Endothelial cell of umbilical vein (primary cell): ENCODE measurements at places on chromosomes 13 and 19.

- DNase-seq, result no peak
Observed at GRCh38 chr19:42276821-42277220, 7.8 kb downstream of the CIC start.

- DNase-seq, result no peak
Observed at GRCh38 chr13:93225610-93226009, 997 bp upstream of the GPC6 start.

GRCh38 chr19:18401580-18402112, 4.2 kb upstream of the LRRC25 start:
- no peak for DNase-seq

- DNase-seq, result peak; percentile 60
Observed at GRCh38 chr19:12676384-12676792, 5.3 kb downstream of the DHPS start.

- no peak for DNase-seq
Observed at GRCh38 chr19:2994588-2995131, 17.3 kb downstream of the TLE6 start.

- DNase-seq, result no peak
Observed at GRCh38 chr19:44112802-44113137, 429 bp upstream of the ZNF225 start.

DNA sequence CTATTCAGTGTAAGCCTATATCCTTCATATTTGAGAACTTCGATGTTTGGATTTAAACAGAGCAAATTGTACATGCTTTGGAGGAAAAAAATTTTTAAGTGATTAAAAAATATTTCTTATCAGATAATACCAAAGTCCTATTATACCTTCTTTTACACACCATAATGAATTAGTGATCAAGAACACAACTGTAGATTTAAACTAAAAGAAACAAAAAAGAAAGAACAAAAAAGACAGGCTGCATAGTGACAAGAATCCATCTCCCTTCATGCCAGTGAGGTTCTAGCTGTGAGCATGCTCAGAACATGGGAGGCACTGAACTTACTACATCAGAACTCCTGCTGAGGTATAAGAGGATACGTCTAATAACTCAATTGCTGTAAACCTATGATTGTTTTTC, at the start of gene RXFP2:
Gene RXFP2 (plus strand): TSS at position 301 of the 400 bp plus-strand sequence. CDS start 87 bp downstream, at position 388.
- DNase-seq, result no peak

DNA sequence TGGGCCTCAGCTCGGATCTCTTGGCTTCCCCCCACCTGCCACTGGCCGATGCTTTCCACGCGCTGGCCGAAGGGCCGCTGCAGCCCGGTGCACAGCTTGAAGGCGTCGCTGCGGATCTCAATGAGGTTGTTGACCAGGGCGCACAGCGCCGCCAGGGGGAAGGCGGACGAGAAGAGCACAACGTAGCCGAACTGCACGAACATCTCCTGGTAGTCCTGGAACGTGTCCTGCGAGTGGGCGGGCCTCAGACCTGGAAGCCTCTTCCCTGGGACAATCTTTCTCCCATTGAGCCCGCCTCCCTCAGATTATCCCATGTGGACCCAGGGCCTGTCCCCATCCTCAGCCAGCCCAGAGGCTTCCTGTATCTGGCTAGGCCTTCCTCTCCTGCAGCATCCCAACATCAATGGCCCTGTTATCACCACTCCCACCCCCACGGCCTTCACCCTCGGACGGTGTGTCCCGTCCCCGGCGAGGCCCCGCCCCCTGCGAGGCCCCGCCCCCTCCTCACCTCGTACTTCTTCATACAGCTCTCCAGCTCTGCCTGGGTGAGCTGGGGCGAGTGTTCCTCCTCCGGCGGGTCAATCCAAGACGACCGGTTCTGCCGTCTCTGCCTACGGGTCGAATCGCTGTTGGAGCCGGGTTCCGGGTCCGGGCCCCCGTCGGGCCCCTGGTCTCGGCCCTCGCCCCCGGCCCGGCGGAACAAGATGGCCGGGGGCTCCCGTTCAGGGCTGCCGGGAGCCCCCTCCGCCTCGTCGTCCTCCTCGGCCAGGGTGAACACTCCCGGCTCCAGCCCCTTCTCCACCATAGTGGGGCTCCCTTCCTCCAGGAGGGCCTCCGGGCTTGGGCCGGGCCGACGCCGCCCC, 6.8 kb downstream of the ANO8 start:
- DNase-seq, result peak; percentile 52

DNA sequence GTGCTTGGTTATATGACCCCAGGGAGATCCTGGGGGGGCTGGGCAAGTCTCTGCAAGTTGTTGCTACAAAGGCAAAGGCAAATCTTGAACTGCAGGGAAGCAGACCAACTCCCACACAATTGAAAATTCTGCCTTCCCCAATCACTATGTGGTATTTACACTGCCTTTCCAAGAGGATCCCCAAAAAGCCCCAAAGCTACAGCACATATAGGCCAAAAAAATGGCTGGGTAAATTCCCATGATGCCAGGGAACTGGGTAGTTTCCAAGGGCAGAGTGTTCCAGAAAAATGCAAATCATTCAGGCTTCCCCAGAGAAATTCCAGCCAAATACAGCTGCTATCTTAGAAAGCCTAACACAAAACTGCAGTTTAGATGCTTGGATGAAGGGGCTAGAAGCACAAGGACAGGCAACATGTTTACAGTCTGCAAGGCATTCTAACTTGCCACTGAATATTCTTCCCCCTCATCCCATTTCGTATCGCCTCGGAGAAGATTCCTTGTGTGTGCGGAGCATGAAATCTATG, 6.2 kb downstream of the FOXO1 start:
- no peak for DNase-seq

- DNase-seq, result no peak
Observed at GRCh38 chr19:44878120-44878865, 12.8 kb upstream of the TOMM40 start.

- DNase-seq, result no peak
Observed at GRCh38 chr19:8021374-8021773, 15.9 kb upstream of the ELAVL1 start.

DNA sequence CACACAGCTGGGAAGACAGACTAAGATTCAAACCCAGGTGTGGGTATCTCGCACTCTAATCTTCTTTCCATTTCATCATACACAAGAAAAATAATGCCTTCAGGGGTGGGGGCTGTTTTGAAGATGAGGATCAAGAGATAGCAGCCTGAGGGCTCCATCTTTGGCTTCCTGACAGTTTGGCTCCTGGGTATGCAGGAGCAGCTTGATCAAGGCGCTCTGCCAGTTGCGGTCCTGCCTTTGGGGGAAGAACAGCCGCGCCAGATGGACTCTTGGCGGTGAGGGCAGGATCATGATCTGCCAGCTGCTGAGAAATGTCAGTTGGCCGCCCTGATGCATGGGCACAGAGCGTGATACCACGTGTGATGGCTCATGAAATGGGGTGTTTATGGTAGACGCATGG, 119.1 kb downstream of the IER2 start:
- no peak for DNase-seq

- DNase-seq, result no peak
Observed at GRCh38 chr19:6963244-6963852, 57.9 kb downstream of the MBD3L2B start.

- DNase-seq, result peak; percentile 35
Observed at GRCh38 chr19:3178377-3178972, at the start of gene S1PR4. Gene S1PR4, plus strand, starts transcription at chr19:3178769. Its CDS starts 24 bp downstream, at chr19:3178793.

- DNase-seq, result no peak
Observed at GRCh38 chr13:94710881-94711560, 1.3 kb downstream of the SOX21 start.

GRCh38 chr13:74794147-74794546, 659.9 kb upstream of the KLF12 start:
- no peak for DNase-seq

DNA sequence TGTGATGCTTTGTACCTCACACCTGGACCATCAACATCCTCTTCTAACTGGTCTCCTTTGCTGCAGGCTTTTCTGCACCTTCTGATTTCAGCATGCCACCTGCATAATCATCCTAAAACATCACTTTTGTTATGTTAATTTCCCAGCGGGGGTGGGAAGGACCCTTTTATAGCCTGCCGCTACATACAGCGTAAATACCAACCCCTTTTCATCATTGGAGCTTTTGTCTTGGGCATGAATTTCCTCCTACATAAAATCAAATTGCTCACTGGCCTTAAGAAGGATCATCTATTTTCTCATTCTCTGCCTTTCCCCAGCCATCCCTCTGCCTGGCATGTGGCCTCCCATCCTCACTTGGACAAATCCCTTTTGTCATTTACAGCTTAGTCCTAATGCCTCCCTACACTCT, 124.7 kb downstream of the RBM26 start:
- no peak for DNase-seq

GRCh38 chr19:14102102-14102696, 11.6 kb upstream of the SAMD1 start:
- DNase-seq, result no peak

DNA sequence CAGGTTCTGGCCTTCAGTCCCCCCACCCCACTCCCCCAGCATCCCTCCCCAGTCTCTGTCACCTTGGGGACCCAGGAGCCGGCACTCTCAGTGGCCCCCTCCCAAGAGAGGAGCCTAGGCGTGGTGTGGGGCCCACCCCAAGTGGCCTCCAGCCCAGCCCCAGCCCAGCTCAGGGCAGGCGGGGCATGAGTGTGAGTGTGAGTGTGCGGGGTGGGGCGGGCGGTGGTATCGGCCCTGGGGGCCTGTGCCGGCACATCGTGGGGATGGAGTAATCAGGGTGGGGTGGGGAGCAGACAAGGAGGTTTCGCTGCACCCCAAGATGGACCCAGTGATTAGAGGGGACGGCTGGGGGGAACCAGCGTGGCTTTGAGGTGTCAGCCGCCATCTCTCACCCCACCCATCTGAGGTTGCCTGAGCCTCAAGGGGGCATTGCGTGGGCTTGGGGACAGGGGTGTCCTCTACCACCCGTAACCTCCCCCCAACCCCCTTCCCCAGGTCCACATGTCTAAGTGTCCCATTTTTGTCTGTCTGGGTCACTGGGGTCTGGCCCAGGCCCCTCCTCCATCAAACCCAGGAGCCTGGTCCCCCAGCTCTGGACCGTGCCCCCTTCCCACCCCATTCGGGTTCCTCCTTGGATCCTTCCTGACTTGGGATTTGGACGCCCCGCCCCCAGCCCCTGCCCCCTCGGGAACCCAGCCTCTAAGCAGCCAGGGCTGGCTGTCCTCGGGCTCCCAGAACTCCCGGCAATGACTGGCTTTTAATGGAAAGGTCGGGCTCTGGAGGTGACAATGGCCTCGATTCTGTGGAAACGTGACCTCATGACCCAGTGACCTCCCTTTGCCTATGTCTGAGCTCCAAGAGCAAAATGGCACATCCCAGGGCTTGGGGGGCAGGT, 6.9 kb upstream of the SULT2B1 start:
- DNase-seq, result no peak

- no peak for DNase-seq
Observed at GRCh38 chr13:111119966-111120365, 4.9 kb downstream of the ARHGEF7 start.

- DNase-seq, result no peak
Observed at GRCh38 chr13:48728226-48728625, 74.5 kb downstream of the CYSLTR2 start.

GRCh38 chr13:85068231-85068630, 731.0 kb downstream of the SLITRK6 start:
- DNase-seq, result no peak

DNA sequence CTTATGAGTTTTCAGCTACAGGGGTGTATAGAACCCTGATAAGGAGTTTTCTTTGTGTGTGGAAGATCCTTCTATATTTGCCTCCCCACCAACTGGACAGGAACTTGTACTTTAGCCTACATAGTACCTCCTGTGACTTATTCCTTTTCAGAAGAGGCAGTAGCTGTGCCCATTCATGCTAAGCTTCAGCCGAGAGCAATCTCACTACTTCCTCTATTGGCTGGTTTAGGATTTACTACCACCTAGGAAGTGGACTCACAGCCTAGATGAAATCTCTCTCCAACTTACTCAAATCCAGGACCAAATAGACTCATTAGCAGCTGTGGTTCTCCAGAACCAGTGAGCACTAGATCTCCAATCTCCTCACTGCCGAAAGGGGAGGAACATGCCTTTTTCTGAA, 2.3 kb upstream of the REX1BD start:
- no peak for DNase-seq

- no peak for DNase-seq
Observed at GRCh38 chr13:24911133-24911908, 147.4 kb downstream of the RNF17 start.

DNA sequence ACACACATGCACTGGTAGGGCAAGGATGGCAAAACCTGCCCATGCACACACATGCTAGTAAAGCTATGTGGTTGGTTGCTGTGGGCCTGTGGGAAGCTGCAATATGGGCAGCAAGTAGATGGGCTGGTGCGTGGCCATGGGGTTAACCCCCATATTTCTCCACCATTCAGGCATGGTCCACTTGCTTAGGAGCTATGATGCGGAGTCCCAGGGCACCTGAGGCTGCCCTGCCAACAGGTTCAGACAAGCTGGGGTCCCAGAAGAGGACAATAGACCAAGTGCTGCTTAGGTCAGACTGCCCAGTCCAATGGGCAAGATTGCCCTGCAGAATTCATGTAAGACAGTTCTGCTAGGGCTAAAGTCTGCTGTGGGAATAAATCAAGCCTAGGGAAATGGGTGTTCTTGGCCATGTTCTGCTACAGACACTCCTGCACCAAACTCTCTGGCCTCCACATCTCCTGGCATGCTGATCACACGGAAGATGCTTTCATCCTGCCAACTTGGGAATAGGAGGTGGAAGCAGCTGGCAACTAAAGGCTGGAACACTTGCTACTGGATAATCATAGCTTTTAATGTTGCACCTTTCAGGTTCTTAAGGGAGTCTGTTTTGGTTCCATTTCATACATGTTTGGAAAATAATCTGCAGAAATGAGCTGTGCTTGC, 646.3 kb upstream of the SLITRK1 start:
- no peak for DNase-seq

DNA sequence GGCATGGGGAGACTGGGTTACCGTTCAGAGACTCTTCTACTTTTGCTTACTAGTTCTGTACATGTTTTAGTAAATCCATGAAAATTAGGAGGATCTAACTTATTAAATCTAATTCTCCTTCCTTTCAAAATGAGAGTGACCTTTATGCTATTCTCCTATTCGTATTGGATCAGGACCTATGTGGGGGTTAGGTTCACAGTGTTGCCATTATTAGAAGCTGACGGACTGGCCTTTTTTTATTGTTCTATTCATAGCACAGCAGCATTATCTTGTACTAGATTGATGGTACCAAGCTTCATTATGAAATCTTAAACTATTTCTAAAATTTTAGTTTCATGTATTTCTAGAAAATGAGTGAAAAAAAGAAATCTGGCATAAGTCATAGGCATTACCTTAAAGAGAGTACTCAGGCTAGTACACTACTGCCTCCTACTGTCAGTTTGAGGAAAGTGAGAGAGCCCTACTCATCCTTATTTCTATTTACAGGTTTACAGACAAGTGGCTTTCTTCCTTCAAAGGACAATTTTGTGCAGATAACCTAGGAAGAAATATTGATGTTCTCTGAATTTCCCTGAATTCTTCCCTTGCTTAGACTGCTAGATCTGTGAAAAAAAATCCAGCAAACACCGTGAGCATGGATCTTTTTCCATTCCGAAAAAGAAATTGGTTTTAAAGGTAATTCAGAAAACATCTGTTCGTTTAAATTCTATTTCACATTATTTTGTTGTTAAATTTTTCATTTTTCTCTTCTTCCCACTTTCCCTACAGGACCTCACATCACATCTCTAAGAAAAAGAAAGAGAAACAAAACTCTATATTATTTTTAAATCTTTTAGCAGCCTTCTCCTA, 485.5 kb downstream of the DIAPH3 start:
- peak; percentile 79 for DNase-seq
